ENCODE measurements at places on chromosomes 4 and X.

- DNase-seq: no peak
Observed at GRCh38 chr4:184978211-184978610, 40.1 kb upstream of the HELT start.

GRCh38 chr4:3316146-3316545, 23.3 kb downstream of the RGS12 start:
- DNase-seq: no peak

- peak; percentile 37 for DNase-seq
Observed at GRCh38 chr4:35500812-35501211, 743.5 kb downstream of the ARAP2 start.

GRCh38 chr4:23260511-23260910, 567.8 kb downstream of the GBA3 start:
- no peak for DNase-seq

- no peak for DNase-seq
Observed at GRCh38 chr4:11529625-11530201, 101.0 kb upstream of the HS3ST1 start.

GRCh38 chr4:10509733-10510132, 52.5 kb upstream of the ZNF518B start:
- DNase-seq: no peak

DNA sequence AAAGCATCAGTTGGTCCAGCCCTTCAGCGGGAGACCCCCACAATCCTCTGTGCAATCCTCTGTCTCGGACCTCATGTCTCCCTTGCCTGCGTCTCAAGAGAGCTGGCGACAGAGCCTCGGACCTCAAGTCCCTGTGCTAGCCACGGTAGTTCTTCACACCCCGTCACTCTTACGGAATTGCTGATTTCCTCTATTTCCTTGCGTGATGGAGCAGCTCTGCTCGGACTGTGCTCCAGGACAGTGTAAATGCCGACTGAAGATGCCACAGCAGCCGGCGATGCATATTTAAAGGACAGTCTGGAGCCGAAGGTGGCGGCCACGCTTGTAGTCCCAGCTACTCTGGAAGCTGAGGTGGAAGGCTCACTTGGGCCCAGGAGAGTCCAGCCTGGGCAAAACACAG, 1.9 kb downstream of the GRK4 start:
- no peak for DNase-seq

DNA sequence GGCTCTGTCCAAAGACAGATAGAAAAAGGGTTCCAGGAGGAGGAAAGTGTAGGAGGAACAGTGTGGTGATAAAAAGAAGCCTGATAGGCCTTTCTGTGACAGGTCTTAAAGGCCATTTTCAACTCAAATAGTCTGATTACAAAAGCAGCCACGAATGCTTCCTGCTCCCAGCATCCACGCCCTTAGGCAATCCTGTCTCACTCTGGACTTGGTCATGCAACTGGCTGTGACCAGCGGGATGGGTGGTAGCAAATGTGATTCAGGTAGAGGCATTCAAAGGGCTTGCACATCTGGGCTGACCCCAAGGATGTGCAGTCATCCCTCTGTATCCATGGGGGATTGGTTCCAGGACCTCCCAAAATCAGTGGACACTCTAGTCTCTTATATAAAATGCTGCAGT, 14.4 kb upstream of the SEPSECS start:
- DNase-seq: no peak

GRCh38 chrX:108590496-108590895, 145.9 kb downstream of the IRS4 start:
- no peak for DNase-seq

DNA sequence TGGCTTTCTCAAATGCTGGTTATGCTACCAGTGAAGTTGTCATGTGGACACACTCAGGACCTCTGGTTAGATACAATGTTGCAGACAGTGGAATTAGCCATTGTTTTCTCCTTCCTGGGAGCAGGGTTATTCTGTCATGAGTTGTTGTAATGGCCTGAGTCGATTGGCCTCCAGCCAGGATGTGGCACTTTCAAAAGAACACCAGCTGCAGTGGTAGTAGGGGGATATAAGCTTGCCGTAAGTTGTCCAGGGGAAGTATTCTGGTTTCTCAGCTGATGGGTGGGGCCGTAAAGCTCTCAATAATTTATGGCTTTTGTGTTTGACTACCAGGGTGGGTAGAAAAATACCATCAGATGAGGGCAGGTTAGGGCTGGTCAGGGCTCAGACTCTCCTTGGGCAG, 697.5 kb upstream of the GNPDA2 start:
- DNase-seq: no peak

DNA sequence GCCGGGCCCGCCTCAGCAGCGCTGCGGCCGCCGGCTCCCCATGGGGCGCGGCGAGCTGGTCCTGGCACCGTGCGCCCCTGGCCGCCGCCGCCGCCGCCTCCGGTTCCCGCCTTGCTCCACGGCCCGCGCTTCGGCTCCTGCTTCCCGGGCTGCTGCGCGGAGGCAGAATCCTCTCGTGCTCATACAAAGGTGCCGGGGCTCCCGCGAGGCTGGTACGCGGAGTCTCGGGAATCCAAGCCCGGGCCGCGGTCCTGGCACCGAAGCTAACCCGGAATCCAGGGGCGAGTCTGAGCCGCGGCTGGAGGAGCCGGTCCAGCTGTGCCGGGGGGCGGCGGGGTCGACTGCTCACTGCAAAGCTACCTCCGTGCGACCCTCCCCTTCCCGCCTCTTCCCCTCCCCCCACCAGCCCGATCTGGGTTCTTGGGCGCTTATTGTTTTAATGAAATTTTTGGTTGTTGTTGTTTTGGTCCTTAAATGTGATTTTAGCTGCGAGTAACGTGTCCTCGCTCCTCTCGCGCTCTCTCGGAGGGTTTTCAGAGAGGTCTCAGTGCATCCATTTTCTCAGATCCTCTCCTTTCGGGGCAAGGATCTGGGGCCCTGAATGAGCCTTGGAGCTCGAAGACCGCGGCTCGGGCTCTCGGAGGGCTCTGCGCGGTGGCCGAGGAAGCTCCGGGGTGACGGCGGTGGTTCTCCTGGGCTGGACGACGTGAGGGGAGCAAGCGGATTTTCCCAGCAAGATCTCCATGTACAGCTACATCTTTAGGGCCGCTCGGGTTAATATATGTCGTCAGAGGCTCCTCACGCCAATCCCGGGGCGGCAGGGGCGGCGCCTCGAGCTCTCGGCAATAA, at the start of gene HAND2:
Gene HAND2 (minus strand): TSS at position 753 of the 849 bp plus-strand sequence. CDS start 940 bp downstream, outside the sequence.
- DNase-seq: no peak

DNA sequence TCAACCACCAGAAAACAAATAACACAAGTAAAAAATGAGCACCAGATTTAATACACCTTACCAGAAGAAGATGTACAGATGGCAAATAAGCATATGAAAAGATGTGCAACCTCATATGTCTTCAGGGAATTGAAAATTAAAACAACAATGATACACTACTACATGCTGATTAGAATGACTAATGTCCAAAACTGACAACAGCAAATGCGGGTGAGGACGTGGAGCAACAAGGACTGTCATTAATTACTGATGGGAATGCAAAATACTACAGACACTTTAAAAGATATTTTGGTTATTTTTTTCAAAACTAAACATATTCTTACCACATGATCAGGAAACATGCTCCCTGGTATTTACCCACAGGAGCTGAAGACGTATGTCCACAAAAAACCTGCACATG, 140.3 kb downstream of the FRYL start:
- no peak for DNase-seq

- no peak for DNase-seq
Observed at GRCh38 chrX:117641913-117642656, 474.5 kb downstream of the KLHL13 start.

- DNase-seq: no peak
Observed at GRCh38 chr4:165779950-165780670, 92.9 kb upstream of the TLL1 start.

- no peak for DNase-seq
Observed at GRCh38 chrX:94121799-94122198, 447.8 kb downstream of the FAM133A start.

- no peak for DNase-seq
Observed at GRCh38 chr4:28228561-28229491, 1368.2 kb downstream of the STIM2 start.

DNA sequence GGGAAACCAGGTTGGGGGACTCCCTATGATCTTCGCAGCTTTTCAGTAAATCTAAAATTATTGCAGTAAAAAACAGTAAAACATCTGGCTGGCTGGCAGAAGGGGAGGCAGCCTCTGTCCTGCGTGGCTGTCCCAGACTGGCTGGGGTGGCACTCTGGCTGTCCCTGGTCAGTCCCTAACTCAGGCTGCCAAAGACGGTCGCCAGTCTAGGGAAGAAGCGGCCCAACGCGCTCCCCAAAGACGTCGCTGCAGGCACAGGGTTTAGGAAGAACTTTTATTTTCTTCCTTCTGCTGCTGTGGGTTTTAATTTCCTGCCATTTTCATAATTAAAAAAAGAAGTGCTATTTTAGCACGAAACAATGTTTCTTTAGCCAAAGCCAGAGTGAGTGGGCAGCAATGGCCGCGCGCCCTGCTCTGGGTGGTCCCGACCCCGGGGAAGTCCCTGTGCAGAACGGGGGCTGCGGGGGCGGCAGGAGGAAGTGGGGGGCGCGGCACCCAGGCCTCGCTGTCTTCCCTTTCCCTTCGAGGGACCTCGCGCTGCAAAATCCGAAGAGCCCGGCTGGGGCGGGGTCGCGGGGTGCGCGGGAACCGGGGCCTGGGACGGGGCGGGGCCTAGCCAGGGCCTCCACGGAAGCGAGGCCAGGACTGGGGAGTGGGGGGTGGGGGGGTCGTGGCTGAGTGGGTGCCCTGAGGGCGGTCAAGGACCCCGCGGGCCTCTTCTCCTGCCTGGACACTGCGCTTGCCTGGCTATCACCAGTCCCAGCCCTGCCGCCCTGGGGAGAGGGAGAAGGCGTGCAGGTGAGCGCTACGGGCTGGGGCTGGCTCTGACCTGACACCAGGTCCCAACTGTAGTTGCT, 6.3 kb upstream of the LETM1 start:
- no peak for DNase-seq

- no peak for DNase-seq
Observed at GRCh38 chr4:121003863-121004262, 68.5 kb downstream of the NDNF start.

DNA sequence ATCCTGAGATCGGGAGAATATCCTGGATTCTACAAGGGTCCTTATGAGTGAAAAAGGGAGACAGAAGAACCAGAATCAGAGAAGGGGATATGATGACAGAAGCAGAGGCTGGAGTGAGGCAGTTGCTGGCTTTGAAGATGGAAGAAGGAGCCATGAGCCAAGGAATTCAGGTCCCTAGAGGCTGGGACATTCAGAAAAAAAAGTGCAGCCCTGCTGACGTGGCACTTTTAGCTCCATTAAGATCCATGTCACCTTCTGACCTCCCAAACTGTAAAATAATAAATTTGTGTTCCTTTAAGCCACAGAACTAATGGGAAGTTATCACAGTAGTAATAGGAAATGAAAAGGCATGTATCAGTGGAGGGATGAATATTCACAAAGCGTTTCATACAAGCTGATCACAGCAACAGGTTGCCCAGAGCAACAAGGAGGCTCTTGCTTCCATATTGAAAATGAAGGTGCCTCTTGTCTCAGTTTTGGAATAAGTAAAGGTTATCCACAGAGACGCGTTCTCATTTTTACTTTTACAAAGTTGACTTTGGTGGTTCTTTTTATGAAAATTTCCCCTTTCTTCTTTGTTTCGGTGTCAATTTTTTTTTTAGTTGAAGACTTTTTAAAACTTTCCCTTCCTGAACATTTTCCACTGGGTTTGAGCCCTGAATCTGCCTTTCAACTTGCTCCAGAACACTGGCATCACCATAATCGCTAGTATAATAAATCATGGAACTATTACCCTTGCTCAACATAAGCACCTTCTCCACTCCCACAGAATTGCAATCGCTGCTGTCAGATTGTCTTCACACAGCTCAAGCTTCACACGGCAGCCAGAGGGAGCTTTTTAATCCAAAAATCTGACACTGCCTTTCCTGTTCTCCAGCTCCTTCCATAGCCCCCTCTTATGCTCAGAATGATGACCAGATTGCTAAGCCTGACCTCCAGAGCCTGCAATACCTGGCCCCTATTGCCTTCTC, 127.6 kb upstream of the RBPJ start:
- no peak for DNase-seq

GRCh38 chr4:36709991-36710390, 428.6 kb downstream of the DTHD1 start:
- DNase-seq: no peak

GRCh38 chr4:41369680-41370079, 113.0 kb downstream of the UCHL1 start:
- no peak for DNase-seq

DNA sequence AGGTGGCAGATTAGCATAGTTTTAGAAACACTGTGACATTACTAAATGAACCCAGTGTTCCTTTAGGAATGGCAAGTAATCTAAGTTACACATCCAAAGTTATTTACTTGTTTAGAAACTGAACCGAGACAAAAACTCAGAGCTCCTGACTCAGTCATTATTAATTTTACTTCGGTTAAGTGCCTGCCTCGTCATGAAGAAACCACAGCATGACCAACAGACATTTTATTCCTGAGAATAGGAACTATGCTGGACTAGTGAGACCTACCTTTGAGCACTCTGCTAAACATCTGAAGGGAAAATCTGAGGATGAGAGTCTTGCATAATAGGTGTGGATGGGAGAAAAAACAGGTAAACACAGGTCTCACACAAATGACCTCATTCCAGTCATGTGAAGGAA, 2.5 kb downstream of the BEX1 start:
- DNase-seq: no peak

GRCh38 chr4:94940520-94940908, 182.8 kb downstream of the BMPR1B start:
- DNase-seq: no peak

GRCh38 chr4:108334031-108334430, 165.3 kb upstream of the LEF1 start:
- no peak for DNase-seq

GRCh38 chr4:88104902-88105610, 53.4 kb downstream of the ABCG2 start:
- DNase-seq: no peak

DNA sequence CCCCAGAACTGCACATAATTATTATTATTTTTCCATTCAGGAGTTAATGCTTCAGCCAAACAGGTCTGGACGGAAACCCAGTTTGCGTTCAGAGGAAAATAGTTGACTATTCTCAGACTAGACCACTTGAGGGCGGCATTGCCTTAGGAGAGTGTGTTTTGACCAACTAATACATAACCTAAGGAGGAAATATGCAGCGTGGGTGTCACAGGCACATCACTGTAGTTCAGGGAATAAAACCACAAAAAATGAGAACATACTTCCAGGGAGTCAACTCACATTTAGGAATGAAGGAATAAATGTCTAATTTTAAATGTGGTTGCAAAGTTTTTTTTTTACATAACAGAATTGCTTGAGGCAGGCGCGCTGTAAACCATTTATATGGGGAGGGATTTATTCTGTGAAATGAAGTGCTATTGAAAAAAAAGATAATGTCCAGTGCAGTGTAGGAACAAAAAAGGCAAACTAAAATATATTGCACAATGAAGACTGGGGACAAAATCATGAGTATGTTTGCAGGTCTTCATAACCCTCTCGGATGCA, 93.3 kb downstream of the SYNPO2 start:
- DNase-seq: peak; percentile 73

- DNase-seq: peak; percentile 51
Observed at GRCh38 chrX:100379388-100379986, 30.6 kb downstream of the PCDH19 start.
